ENCODE measurements at places on chromosomes 3 and 15.

DNA sequence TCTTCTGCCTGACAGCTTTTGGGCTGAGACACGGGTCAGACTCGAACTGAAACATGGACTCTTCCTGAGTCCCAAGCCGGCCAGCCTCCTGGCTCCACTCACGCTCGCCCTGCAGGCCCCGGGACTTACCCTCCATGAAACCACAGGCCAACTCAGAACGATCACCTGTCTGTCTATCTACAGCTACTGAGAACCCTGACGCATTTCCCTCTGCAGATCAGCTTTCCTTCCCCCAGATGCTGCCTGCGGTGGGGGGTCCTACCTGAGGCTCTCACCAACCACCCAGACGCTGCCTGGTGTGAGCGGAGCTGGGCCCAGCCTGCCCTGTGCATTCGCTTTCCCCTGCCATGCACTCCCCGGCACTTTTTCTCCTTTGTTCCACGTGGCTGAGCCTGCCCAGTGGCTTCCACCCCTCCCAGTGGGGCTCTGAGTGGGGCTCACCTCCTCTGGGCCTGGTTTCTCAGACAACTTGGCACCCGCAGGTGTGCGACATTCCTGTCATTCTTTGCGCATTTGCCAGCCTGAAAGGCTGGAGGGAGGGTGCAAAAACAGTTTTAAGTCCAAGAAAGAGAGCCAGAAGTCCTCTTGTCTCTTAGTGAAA is 60.2 kb downstream of the PLXNA1 start:
- no peak for DNase-seq

DNA sequence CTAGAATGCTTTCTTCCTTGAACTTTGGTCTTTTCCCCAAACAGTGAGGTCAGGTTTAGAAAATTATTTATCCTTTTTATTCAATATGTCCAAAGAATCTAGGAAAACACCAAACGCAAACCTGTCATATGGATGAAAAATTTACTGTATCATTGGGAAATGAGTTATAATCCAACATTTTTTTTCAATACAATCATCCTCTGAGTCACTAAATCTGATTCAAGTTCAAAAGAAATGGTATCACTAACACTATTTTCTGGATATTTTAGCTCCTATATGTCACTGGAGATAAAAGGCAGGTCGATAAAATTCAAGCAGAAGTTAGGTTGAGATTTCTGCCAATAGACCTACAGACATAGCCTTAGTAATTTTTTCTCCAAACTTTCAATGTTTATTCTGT is 591.6 kb upstream of the AGTR1 start:
- DNase-seq: no peak

DNA sequence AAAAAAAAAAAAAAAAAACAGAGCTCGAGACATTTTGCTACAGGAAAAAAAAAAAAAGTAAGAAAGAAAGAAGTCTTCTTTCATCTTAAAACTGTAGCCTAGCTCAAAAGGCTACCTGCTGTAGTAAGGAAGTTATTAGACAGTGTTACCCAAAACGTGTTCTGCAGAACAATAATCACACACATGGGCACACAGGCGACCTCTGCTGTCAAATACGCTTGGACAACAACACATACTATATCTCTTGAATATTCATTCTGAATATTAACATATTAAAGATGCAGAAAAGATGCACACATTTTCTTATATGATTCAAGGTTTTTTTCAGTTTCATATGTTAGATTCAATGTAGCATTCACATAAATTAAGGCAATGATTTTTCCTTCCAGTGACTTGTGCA is 215.8 kb downstream of the ROBO1 start:
- no peak for DNase-seq

DNA sequence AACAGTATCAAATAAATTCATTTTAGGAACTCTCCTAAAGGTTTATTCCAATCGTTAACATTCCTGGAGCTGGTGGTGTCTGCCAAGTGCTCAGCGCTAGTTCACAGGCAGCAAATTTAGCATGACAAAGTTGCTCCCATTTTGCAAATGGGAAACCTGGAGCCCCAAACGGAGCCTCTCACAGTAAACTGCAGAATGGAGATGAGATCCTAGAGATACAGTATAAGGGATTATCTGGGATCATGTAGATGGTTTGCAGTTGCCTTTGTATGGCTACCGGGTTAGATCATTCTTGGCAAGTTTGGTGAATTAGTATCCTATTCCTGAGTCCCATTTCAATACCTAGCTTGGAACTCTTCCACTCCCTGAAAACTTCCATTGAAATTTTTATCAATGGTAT is 173.7 kb downstream of the CDIN1 start:
- DNase-seq: no peak

GRCh38 chr3:66403323-66403990 is 97.4 kb downstream of the LRIG1 start:
- no peak for DNase-seq

- DNase-seq: no peak
Observed at GRCh38 chr3:55307622-55308021, 179.5 kb downstream of the WNT5A start.

DNA sequence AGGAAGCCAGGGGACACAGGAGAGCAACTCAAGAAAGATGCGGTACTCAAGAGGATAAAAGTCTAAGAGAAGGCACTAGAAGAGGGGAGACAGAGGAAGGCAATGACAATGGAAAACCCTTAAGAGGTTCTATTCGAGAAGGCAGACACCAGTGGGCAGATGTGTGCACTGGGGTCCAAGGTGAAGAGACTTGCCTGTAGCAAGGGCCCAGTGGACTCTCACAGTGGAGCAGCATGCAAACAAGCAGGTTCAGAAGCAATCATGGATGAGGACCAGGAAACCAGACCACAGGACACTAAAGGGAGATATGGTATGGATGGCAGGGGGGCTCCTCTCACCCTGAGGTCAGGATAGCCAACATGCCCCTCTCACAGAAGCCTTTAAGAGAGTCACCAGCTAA is 2.7 kb downstream of the ADCY5 start:
- no peak for DNase-seq

- no peak for DNase-seq
Observed at GRCh38 chr15:77097921-77098320, 27.0 kb upstream of the TSPAN3 start.

DNA sequence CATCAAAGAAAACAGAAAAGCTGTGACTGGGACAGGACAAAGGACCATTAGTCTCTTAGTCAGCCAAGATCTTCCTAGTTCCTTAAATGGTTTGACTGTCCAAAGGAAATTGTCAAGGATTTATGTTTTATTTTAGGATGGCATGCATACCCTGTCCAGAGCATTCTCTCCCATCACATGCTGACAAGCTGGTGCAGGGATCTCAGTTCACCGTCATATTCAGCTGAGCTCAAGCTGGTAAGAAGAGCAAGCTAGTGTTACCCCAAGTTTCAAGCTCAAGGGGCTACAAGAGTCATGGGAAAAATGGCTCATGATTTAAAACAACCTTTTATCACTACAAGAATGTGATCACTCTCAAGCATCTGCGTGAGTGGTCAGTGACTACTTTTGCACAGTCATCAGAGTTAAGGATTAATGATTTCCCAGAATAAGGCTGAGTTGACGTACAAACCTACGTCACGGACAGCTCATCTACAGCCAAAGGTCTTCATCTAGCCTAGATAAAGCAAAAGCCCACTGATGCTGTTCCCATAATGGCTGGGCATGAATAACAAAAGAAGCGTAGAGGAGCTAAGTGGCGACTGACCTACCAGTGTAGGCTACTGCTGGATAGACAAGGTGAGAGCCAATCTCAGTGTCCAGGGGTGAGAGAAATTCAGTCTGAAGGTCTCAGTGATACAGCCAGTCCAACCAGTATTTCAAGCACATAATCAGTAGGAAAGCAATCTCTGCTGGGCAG is 157.5 kb downstream of the GABRB3 start:
- DNase-seq: no peak

GRCh38 chr3:180329187-180329586 is 272.8 kb upstream of the TTC14 start:
- no peak for DNase-seq

DNA sequence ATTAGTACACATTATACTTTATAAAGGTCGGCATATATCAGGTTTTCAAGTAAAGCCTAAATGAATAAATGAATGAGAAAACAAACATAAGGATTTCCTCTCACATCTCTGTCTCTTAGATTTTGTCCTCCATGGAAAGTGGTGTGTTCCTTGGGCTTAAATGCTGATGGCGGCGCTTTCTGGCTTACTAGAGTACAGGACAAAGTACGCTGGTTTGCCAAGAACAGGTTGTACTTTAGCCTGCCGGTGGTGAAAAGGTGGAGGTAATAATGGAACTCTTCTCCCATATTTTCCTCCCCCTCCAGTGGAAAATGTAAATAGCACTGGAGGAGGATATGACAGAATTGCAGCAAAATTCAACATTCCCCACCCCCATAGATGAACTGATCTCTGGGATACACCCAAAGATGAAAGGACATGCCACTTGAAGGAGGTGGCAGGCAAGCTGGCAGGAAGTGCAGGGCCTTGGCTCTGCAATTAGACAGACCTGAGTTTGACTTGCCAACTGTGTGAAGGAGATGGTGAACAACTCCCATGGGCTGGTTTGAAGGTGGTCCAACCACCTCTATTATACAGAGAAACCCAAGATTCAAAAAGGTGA is 29.3 kb downstream of the CEP152 start:
- no peak for DNase-seq
